ENCODE measurements at places on chromosomes 12 and 14.
A peak's percentile ranks its signal among the peaks of the same experiment; 100 is the strongest.

DNA sequence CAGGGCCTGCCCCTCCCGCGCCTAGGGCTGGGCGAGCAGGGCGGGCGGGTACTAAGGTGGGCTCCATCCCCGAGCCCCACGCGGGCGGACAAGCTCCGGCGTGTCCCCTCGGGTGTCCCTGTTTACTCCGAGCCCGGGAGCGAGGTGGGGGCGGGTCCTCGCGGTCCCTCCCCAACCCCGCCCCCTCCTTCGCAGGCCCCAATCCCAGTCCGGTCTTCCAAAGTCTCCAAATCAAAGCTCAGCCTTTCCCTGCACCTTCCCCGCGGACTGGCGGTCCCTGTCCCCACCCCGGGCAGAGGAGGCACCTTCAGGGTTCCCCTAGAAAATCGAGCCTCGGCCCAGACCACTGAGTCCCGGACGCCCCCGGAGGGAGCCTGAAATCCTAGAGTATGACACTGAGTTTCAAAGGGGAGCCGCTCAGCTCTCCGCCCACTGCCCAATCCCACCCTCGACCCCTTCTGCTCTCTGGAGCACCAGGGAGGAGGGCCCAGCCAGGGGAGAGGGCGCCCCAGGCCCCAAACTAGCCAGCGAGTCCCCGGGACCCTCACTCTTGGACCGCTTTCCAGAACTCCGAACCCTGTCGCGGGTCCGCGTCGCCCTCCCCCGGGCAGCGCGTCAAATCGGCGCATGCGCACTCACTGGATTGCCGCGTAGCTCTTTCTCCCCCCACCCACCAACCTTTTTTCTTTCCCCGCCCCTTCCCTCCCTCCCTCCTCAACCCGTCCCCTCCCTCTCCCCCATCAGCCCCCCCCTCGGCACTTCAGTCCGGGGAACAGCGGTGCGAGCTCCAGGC, at the start of gene LRP1:
Gene LRP1 (plus strand): TSS at position 758 of the 793 bp plus-strand sequence. CDS start 482 bp downstream, outside the sequence.
- peak; percentile 63 for DNase-seq
- peak within 1 kb of the TSS; percentile 73 for H3K4me3 ChIP-seq
- H3K27me3 ChIP-seq, result peaks cover 67% of the 10 kb centered on the region
- peaks cover 10% of the 10 kb centered on the region for H3K4me1 ChIP-seq

DNA sequence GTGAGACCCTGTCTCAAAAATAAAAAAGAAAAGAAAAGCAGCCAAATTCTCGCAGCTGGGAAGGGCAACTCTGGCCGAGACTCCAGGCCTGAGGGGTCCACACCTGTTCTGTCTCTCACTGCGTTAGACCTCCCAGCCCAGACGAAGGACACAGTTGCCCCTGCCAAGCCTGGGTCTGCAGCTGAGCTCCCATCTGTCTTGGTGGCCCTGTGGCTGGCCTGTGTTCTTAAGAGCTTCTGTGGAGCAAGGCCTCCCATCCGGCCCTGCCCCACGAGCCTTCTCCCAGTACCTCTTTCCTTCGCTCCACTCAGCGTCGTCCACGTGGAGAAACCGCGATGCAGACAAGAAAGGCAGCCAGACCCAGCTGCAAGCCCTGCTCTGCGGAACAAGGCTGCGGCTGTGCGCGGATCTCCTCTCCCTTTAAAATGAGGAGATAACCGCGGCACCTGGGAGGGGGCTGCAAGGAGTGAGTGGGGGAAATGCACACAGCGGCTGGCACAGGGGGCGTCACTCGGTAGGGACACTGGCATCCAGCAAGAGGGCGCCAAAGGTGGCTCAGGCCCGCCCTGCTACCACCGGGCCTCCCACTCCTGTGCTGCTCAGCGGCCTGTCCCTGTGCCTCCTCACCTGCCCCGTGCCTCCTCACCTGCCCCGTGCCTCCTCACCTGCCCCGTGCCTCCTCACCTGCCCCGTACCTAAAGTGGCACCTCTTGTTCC, 42.4 kb downstream of the LRRC74A start:
- no peak overlapping the region for H3K27ac ChIP-seq
- H3K4me1 ChIP-seq, result peaks cover 15% of the 10 kb centered on the region
- no peaks in the 10 kb centered on the region for H3K36me3 ChIP-seq
- DNase-seq, result no peak

- no peaks in the 10 kb centered on the region for H3K36me3 ChIP-seq
- no peaks in the 10 kb centered on the region for H3K4me1 ChIP-seq
- H3K27me3 ChIP-seq, result peaks cover 9% of the 10 kb centered on the region
- H3K4me3 ChIP-seq, result no peak overlapping the region
- H3K27ac ChIP-seq, result no peak overlapping the region
These were observed 25.1 kb downstream of the GTSF1 start for GRCh38 chr12:54448344-54448743.

DNA sequence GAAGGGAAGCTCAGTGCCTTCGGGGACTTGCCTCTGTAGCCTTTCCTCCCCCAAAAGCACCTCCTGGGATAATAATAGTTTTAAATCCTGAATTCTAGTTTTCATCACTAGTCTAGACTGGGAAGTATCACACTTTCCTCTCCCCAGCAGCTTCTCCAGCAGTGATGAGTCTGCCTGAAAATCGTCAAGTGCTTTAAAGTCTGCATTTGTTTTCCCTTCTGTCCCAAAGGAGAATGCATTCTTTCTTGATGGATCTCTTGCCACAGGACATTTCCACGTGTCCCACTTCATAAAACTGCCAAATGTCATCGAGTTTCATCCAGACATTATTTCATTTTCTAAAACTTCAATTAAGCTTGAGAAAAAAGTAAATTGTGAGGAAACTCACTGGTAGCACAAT, 15.0 kb downstream of the CSRP2 start:
- H3K27ac ChIP-seq, result no peak overlapping the region
- H3K36me3 ChIP-seq, result no peaks in the 10 kb centered on the region
- DNase-seq, result no peak
- H3K4me3 ChIP-seq, result no peak overlapping the region

GRCh38 chr14:63897721-63898163, 44.9 kb downstream of the SYNE2 start:
- peaks cover 19% of the 10 kb centered on the region for H3K36me3 ChIP-seq
- H3K27me3 ChIP-seq, result no peaks in the 10 kb centered on the region
- DNase-seq, result no peak
- no peak overlapping the region for H3K4me3 ChIP-seq
- H3K27ac ChIP-seq, result peak overlapping the region; percentile 29

DNA sequence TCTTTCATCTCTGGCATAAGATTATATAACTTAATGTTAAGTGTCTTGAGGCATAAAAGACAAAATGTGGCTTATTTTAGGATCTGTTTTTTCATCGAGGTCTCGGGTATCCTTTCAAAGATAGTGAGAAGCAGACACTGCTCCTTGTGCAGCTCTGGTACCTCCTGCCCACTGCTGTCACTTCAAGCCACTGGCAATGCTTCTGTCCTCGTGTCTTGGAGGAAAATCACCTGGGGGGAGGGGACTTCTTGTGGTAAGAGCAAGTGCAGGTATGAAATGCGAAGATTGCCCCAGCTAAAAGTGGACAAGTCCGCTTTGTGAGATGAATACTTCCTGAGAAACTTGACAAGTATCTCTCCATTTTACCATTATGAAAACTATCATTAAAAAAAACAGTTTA, 37.8 kb upstream of the DYNC1H1 start:
- H3K27ac ChIP-seq, result no peak overlapping the region
- H3K4me3 ChIP-seq, result no peak overlapping the region
- no peak for DNase-seq
- H3K27me3 ChIP-seq, result no peaks in the 10 kb centered on the region
- peaks cover 26% of the 10 kb centered on the region for H3K36me3 ChIP-seq
- H3K4me1 ChIP-seq, result no peaks in the 10 kb centered on the region

- no peaks in the 10 kb centered on the region for H3K36me3 ChIP-seq
- peak overlapping the region; percentile 45 for H3K27ac ChIP-seq
- H3K4me3 ChIP-seq, result peak overlapping the region; percentile 71
These were observed 1183.7 kb upstream of the TMEM132C start for GRCh38 chr12:127083008-127083949.

- no peaks in the 10 kb centered on the region for H3K36me3 ChIP-seq
- DNase-seq, result no peak
- no peak overlapping the region for H3K27ac ChIP-seq
- no peak overlapping the region for H3K4me3 ChIP-seq
- no peaks in the 10 kb centered on the region for H3K27me3 ChIP-seq
- no peaks in the 10 kb centered on the region for H3K4me1 ChIP-seq
These were observed 89.9 kb downstream of the FLRT2 start for GRCh38 chr14:85619851-85620250.

DNA sequence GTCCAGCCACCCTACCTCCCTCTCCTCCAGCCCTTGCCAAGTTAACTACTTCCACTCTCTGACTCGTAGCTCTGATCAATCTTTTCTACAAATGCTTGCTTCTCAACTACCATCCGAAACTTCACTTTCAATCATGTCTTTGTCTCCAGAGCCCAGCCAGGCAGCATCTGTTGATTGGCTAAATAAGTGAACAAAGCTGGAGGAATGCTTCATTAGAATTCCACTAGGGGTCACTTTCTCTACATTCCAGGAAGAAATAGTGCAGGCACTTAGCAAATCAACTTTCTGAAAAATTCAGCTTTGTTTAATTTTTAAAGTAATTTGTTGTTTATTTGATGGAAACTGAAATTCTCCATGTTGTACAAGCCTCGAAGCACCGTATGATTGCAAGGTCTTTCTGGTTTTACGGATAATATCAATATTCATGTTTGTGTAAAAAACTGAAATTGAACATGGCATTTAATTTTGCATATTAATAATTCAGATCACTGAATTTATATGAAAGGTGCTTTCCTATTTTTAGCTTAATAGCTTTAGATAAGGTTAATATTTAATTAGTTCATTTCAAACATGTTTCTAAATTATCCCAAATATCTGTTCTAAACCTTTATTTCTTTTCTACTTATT, 32.4 kb upstream of the HELB start:
- peaks cover 6% of the 10 kb centered on the region for H3K4me1 ChIP-seq
- no peak overlapping the region for H3K27ac ChIP-seq
- DNase-seq, result peak; percentile 29
- H3K4me3 ChIP-seq, result no peak overlapping the region
- no peaks in the 10 kb centered on the region for H3K36me3 ChIP-seq
- no peaks in the 10 kb centered on the region for H3K27me3 ChIP-seq

DNA sequence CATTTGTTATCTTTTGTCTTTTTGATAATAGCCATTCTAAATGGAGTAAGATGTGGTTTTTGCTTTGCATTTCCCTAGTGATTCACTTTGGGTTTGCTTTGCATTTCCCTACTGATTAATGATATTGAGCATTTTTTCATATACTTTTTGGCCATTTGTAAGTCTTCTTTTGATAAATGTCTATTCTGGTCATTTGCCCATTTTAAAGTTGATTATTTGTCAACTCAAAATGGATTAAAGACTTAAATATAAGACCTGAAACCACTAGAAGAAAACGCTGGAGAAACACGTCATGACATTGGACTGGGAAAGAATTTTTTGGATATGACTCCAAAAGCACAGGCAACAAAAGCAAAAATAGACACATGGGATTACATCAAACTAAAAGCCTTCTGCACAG, 148.0 kb downstream of the APAF1 start:
- no peak overlapping the region for H3K4me3 ChIP-seq
- H3K36me3 ChIP-seq, result no peaks in the 10 kb centered on the region
- H3K27ac ChIP-seq, result no peak overlapping the region
- H3K4me1 ChIP-seq, result no peaks in the 10 kb centered on the region
- peaks cover 36% of the 10 kb centered on the region for H3K27me3 ChIP-seq

GRCh38 chr12:54053751-54054741, at the start of gene HOXC4:
Gene HOXC4 (plus strand): TSS chr12:54053835. CDS start chr12:54053923, 88 bp downstream.
- H3K36me3 ChIP-seq, result no peaks in the 10 kb centered on the region
- peaks cover 21% of the 10 kb centered on the region for H3K4me1 ChIP-seq
- H3K27ac ChIP-seq, result no peak within 1 kb of the TSS
- H3K27me3 ChIP-seq, result peaks cover 91% of the 10 kb centered on the region
- DNase-seq, result no peak

DNA sequence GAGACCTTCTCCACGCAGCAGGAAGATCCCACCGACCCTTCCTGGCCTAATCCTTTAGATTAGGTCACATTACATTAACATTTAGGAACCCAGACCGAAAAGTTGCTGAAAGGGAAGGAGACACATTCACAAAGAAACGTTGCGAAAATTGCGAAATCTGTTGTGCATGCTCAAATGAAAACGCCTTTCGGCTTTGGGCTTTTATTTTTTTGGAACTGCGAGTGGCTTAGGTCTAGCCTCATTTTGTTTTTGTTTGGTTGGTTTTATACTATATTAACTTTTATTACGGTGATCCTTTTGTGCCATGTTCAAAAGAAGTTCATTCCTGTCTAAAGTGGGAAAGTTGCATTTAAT, 1.5 kb downstream of the MYF6 start:
- peaks cover 26% of the 10 kb centered on the region for H3K27me3 ChIP-seq
- peaks cover 2% of the 10 kb centered on the region for H3K4me1 ChIP-seq
- no peak overlapping the region for H3K27ac ChIP-seq
- H3K4me3 ChIP-seq, result no peak overlapping the region

DNA sequence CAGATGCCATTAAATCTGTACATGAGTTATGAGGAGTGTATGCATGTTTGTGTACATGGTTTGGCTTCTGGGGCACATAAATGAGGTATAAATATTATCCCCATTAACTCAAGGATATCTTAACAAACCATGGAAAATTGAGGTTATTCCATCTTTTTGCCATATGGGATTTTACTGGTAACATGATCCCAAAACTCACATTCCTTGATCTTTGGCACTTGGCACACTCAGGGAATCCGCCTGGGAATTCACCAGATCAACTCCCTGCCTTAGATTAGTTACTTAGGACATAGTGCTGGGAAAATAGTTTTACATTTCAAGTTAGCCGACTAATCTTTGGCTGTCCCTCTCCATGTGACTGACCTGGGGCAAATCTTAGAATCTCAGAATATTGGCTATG, 16.9 kb downstream of the CDKN1B start:
- H3K27me3 ChIP-seq, result no peaks in the 10 kb centered on the region
- H3K4me3 ChIP-seq, result no peak overlapping the region
- H3K27ac ChIP-seq, result peak overlapping the region; percentile 94
- DNase-seq, result no peak
- peaks cover 46% of the 10 kb centered on the region for H3K36me3 ChIP-seq
- H3K4me1 ChIP-seq, result peaks cover 71% of the 10 kb centered on the region

- H3K27me3 ChIP-seq, result no peaks in the 10 kb centered on the region
- no peak overlapping the region for H3K4me3 ChIP-seq
- no peak for DNase-seq
- no peaks in the 10 kb centered on the region for H3K36me3 ChIP-seq
These were observed 67.0 kb downstream of the SYT1 start for GRCh38 chr12:78931466-78931990.

DNA sequence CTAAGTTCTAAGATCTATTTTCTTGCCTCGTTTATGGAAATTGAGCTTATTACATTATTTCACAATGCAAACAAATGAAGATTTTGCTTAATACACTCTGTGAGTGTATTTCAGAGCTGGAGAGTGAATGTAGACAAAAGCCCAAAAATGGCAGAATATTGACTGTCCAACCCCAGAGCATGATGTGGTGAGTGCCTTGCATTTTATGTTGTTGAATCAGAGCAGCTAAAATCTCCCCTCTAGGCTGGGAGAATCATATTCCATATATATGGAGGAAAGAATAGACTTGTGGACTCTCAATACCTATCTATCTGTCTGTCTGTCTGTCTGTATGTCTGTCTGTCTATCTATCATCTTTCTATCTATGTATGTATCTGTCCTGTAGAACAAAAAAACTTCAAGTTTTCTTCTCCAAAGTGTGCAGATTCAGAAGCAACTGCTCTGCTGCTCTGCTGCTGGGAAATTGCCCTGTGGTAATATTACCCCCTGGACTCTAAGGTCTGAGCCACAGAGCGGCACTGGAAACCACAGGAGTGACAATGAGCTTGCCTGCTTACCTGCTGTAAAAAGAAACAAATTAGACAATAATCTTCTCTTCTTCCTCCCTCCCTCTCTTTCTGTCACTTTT, 209.4 kb upstream of the PRICKLE1 start:
- H3K4me1 ChIP-seq, result no peaks in the 10 kb centered on the region
- no peak overlapping the region for H3K4me3 ChIP-seq
- no peak overlapping the region for H3K27ac ChIP-seq
- no peaks in the 10 kb centered on the region for H3K36me3 ChIP-seq
- no peaks in the 10 kb centered on the region for H3K27me3 ChIP-seq

GRCh38 chr14:104573930-104574329, 5.6 kb upstream of the C14orf180 start:
- no peak overlapping the region for H3K27ac ChIP-seq
- no peak for DNase-seq
- no peaks in the 10 kb centered on the region for H3K4me1 ChIP-seq
